ENCODE measurements at places on chromosomes 11 and 22.

- no peak for DNase-seq
These were observed 2.3 kb downstream of the CYB5R3 start for GRCh38 chr22:42646569-42647525.

DNA sequence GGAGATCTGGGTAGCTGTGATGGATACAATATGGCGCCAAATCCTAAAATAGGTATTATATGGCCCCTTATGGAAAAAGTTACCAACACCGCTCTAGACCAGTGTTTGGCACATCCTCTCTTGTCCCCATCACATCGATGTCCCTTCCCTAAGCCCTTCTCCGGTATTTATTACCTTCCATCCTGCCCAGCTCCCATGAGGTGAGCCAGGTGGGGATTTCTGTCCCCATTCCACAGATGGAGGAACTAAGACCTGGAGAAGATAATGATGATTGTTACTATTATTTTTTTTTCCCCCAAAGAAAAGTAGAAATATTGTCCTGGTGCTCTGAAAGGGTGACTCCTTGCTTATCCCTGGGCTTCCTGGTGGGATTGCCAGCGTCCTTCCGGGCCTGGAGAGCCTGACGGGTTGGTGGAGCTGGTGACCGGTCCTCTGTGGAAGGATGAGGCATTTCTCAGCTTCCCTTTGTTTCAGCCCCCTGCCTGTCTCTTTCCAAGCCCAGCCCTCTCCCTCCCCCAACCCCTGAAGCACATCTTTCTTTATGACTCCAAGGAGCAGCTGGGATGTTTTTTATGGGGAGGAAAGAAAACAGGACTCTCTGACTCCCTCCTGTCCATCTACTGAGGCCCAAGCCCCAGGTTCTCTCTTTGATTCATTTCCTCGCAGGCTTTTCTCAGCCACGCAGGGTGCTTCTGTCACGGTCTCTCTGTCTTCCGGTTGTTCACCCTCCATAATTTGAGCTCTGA, 65.4 kb downstream of the TP53I11 start:
- DNase-seq, result no peak

- DNase-seq, result no peak
These were observed 34.4 kb upstream of the SMTN start for GRCh38 chr22:31046539-31047226.

GRCh38 chr22:24723111-24723510, 51.4 kb downstream of the PIWIL3 start:
- DNase-seq, result no peak

- DNase-seq, result no peak
These were observed 260.5 kb downstream of the NXPE2 start for GRCh38 chr11:114938799-114939198.

DNA sequence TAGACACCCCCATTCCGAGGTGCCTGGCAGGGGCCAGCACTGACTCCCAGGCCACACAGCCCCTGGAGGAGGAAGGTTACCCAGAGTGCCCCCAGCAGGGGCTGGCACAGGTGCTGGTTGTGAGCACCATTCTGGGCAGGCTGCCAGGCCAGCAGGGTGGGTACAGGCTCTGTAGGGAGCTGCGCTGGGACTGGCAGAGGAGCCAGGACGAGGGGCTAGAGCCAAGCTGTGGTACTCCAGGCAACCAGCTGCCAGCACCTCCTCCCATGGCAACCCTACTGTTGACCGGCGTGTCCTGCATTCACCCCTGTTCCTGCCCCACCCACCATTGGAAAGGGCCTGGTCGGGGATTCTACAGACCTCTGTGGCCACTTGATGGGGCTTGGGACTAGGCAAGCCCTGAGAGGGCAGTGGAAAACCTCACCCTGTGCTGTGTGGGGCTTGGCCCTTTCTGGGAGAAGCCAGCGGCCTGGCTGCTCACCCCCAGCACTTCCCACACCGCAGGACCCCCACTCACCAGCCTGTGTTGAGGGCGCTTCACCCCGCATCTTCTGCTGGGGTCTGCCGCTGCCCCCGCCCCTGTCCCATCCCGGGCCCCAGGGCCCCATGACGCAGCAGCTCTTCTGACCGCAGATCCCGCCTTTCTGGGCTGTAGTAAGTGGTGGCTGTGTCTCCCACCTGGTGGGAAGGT, 1.9 kb downstream of the CLDN5 start:
- DNase-seq, result no peak
